NCI-H2171 treated with DMSO at 0.1 percent for 48 hours (cell line): ENCODE measurements at places on chromosomes 6 and 20.

DNA sequence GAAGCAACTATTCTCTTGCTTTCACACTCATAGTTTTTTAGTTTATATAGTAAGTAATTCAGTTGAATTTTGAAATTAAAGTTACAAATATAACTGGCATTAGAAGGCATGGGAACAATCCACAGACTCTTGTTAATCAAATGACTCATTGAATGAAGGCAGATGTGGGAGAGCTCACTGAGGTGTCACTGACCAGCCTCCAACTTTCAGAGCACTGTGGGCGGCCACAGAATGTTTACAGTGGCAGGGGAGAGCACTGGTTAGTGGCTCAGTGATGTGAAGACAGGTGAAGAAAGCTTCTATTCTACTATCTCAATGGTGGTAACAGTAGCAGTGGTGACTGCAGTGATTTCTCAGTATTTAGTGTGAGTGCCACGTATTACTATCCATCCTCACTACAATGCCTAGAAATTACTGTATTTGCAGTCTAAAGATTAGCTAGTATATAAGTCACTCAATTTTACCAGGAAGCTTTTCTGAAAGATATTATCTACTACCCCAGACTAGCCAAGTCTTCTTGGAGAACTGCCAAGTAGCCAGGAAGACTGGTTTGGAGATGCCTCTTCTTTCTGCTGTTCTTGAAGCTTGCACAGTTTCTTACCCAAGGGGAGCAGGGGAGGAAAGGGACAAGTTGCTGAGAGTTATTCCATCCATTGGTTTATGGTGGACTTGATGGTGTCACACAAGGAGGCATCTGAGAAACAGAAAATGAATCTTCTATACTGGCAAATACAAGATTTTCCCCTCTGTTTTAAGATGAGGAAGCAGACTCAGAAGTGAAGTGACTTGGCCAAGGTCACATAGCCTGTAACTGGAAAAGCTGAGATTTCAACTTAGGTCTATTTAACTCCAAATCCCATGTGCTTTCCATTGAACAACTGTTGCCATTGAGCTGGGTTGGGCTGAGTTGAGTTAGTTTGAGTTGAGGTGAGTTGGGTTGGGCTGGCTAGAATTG lies 231.2 kb downstream of the ANKRD60 start:
- no peak for DNase-seq

DNA sequence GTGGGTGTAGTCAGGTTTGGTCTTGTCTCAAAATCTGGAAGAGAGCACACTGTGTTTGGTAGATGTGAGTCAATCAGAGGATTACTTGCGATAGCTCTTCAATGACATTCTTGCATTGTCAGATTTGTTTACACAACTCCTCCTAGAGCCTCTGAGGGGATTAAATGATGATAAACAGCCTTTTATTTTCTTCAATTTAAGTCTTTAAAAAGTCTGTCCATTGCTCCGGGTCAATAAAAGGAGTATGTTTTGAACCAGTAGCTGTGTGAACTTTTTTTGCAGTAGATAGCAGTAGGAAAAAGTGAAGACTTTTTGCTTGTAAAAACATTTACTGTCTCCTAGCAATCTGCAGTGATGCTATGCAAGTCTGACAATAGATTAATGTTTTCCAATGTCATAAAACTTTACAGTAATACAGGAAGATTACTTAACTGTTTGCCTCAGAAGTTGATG lies 49.9 kb downstream of the GJA1 start:
- DNase-seq, result no peak

GRCh38 chr20:36856691-36857635 lies 19.0 kb upstream of the TLDC2 start:
- DNase-seq, result no peak

- DNase-seq, result no peak
These were observed 29.6 kb upstream of the TUBB2A start for GRCh38 chr6:3186974-3187382.

DNA sequence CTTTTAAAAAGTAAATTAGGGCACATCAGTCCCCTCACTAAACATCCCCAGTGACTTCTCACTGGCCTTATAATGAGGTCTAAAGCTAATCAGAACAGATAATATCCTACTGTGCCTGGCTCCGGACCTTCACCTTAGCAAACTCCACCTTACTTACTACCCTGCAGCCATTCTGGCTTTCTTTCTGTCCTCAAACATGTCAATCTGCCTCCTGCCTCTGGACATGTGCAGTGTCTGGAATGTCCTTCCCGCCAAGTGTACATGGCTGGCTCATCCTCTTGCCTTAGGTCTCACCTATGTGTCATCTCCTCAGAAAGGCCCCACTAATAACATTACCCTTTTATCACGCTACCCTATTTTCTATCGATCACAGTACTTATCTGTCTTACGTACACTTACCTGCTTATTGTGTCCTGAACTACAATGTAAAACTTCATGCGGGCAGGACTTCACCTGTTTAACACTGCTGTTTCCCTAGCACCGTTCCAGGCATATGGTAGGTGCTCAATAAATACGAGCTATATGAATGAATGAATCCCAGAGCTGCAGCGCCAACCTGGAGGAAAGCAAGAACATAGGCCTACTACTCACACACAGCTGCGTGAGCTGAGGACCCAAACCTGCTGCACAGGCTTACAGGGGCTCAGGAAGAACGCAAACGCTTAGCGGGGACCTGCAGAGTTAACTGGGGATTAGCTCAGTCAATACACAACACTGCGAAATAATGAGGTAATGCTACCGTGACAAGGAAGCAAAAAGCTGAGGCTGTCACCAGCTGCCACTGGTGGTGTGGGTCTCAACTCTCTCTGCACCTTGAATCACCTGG lies 991 bp downstream of the UQCC2 start:
- DNase-seq, result no peak

DNA sequence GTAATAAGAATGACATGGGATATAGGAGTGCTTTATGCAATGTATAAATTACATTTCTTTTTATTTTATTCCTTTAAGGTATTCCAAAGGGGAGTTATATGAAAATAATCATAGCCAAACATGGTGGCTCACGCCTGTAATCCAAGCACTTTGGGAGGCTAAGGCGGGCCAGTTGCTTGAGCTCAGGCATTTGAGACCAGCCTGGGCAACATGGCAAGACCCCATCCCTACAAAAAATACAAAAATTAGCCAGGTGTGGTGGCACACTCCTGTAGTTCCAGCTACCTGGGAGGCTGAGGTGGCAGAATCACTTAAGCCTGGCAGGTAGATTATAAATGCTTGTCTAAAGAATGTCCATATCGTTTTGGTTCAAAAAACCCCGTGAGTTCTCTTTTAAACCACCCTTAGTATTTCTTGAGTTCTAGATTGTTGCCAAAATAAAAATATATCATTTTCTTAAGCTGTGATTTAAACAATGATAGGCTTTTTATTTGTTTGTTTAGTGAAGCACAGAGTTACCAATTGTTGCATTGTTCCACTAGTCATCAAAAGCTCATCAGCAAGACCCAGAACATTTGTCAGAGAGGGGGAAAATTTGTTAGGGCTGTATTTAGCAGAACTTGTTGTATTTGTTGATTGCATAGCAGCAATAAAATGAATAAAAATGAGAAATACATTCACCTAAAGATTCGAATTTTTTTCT lies 146.2 kb downstream of the KHDC1L start:
- no peak for DNase-seq

DNA sequence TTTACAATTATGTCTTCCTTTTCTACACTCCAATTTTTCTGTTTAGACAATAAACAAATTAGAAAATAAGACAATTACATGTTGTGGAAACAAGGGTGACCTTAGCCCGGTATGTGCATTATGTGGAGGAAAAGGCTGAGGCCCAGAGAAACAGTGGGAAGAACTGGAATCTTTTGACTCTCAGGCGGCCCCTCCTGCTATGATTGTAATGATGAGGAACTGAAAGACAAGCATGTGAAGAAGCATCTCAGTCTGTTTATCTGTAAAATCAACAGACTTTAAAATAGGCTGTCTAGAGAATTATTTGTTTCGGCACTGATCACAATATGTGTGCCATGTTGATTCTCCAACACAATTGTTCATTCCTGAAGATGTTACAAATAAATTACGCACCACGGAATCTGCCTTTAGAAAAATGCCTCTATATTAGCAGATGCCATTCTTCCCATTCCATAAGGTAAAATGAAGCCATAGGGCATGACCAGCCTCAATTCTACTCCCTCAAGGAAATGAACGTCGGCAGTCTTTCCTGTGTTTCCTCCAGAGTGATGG lies 1201.6 kb upstream of the CITED2 start:
- no peak for DNase-seq

DNA sequence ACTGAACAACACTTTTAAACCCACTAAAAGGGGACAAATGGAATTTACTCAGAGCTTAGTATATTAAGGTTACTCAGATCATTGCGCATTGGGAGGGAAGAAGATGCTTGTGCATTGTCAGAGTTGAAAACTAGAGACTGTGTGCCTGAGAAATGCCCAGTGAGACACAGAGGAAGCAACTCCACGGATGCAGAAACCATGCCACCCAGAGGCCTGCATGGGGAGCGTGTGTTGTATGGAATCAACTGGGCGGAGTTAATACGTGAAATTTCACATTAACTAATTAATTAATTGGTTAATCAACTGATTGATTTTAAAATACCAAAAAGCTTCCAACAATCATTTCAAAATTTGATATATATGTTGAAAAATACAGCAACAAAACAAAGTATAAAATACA lies 391.6 kb downstream of the PLCB1 start:
- DNase-seq, result no peak

- DNase-seq, result no peak
These were observed 115.9 kb upstream of the BCLAF1 start for GRCh38 chr6:136405420-136406029.

DNA sequence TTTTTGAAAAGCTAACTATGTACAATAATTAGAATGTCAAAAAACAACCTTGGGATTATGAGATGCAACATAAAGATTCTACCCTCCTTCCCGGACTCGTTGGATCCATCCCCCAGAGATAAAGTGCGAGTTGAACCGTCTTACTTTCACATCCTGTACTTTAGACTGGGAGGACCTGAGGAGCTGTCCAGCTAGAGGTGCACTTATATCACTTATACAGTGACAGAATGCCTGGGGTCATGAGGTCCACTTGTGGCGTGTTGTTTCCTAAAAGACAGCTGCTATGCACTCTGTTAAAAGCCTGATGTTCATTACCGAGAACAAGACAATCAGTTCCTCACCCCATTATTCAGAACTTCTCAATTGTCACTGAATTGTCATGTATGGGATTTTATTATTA lies 2.1 kb downstream of the CDS2 start:
- no peak for DNase-seq

GRCh38 chr20:24842274-24842917 lies 106.7 kb upstream of the CST7 start:
- DNase-seq, result no peak

GRCh38 chr6:157603314-157603940 lies 219.6 kb upstream of the SNX9 start:
- DNase-seq, result no peak

- DNase-seq, result no peak
These were observed 229.2 kb upstream of the SGK1 start for GRCh38 chr6:134546962-134547645.

DNA sequence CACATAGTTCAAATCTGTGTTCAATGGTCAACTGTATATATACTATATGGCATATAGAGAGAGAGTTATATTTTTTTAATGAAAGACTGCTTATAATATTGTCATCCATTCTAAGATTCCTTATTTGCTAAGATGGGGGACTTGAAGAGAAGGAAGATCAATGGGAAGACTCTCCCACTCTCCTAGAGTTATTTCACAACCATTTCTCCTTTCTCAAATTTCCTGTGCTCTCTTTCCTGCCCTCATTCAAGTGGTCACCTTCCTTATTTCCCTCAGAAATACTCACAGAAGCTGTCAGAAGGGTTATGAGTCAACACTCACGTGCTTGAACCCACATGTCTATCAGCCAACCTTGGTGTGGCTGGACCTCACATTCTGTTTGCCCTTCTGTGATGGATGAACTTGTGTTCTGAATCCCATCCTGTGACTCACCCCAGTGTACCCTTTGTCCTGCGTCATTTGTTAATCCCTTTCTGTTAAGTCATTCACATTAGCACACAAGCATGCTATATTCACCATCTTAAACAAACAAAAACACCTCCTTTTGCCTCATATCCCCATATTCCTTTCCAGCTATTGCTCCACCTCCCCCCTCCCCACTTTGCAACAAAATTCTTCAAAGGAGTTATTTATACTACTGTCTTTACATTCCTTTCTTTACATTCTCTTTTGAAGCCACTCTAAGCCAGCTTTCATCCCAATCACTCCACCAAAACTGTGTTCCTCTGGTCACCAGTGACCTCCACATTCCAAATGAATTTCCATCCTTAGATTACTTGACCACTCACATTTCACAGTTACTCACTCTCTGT lies 279.3 kb upstream of the TCF21 start:
- no peak for DNase-seq

DNA sequence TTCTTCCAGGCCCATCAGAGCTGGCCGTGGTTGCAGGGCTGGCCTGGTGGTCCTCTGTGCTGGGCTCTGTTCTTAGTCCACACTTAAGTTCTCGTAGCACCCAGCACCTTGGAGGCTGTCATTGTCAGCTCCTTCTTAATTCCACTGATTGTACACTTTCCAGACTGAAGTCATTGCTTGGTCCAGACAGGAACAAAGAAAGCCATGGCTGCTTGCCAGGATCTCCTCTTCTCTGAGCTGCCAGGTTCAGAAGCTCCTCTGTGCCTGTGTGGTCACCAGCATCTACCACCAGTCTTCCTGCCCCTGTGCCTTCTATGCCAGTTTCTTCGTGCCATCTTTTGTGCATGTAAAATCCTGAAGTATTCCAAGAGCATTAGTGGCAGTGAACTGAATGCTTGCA lies 39.5 kb upstream of the PCMTD2 start:
- no peak for DNase-seq

- peak; percentile 70 for DNase-seq
These were observed 184.8 kb upstream of the SASH1 start for GRCh38 chr6:148157841-148158240.
